ENCODE measurements at places on chromosomes 2 and 18.
A peak's percentile ranks its signal among the peaks of the same experiment; 100 is the strongest.

DNA sequence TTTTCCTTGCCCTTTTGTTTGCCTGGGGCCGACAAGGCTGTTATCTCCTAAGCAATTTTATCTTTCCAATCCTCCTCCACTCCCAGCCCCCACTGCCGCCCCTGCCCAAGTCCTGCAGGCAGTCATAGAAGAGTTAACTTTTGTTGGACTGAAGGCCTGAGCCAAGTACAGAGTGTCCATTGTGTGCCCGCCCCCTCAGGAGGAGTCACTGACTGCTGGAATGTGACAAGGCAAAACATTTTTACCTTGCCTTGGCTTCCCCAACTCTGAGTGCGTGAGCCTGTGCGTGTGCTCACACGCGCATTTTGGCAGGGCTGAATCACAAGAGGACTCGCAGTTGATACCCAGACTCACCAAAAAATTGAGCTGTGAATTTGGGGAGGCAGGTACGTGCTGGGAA, 16.2 kb downstream of the SETBP1 start:
- no peak for DNase-seq

- DNase-seq = no peak
Observed at GRCh38 chr18:40576507-40577115, 1378.4 kb upstream of the PIK3C3 start.

GRCh38 chr2:102361632-102362241, 6.1 kb downstream of the IL18R1 start:
- DNase-seq = no peak

DNA sequence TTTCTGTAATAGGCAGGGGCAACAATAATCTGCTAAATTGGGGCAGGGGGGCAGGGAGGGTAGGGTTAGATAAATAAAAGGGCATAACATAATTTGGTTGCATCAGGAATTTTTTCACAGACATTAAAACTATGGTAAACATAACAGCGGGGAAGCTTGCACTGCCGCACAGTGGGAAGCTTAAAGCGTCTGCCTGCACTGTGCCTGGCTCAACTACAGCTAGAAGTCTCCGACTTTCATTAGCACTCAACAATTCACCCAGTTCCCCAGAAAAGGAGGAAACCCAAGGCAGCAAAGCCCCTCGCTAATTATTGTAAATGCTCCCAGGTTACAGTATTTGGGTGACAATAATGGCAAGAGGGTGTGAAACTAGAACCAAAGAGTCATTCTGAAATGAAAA, 562.9 kb downstream of the ARHGAP15 start:
- DNase-seq = no peak

DNA sequence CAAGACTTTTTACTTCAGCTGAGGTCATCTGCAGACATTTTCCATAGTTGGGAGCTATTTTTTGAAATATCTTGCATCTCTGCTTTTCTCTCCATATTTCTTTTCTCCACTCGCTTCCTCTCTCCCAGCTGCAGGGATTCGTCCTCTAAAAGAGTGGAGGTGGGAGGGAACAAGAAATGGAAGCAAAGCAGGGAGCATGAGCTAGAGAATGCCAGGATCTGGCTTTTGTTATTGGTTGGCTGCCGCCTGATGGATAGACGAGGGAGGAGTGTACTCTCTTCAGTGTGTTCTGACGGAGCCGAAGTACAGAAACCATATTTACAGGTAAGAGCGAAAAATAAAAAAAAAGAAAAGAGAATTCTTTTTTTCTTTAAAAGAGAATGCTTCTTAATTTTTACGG, at the start of gene CSRNP3:
TSS of gene CSRNP3 (plus strand) at position 282 of the 400 bp plus-strand sequence. CDS start 125,368 bp downstream, outside the sequence.
- peak; percentile 76 for DNase-seq

Data from M059J (cell line).